ENCODE measurements at places on chromosomes 1 and 21. TPM values are rescaled to one million over a fixed set of nuclear protein-coding genes. Genes with fewer than 3 reads are reported as not detected.

TFAP2E gene
- total RNA-seq = 1.1 TPM

GPR37L1 gene
- not detected for total RNA-seq

OR2T11 gene
- not detected for total RNA-seq

OSCP1 gene
- 0.66 TPM for total RNA-seq

RIMKLA gene
- 2.5 TPM for total RNA-seq

SPRR2B gene
- not detected for total RNA-seq

TIAM1 gene
- total RNA-seq = 41.5 TPM

SPATA6 gene
- total RNA-seq = 0.95 TPM

LGR6 gene
- 0.08 TPM for total RNA-seq
